Cardiac septum (tissue), 1 donor: ENCODE measurements at places on chromosomes 5 and 9. TPM values are rescaled to one million over a fixed set of nuclear protein-coding genes. Genes with fewer than 3 reads are reported as not detected.

SPINK13 gene
- not detected for total RNA-seq

DDX4 gene
- not detected for total RNA-seq

ANKRD55 gene
- not detected for total RNA-seq

SYNPO gene
- 829 TPM for total RNA-seq

PCDHGC4 gene
- total RNA-seq = 5.8 TPM
